ENCODE measurements at places on chromosomes 4 and X.

GRCh38 chrX:2657532-2658113, 33.5 kb upstream of the CD99 start:
- no peak for DNase-seq

GRCh38 chr4:98430708-98431403, 169.7 kb downstream of the RAP1GDS1 start:
- DNase-seq: no peak

- no peak for DNase-seq
Observed at GRCh38 chrX:14359727-14360126, 169.6 kb upstream of the GLRA2 start.

DNA sequence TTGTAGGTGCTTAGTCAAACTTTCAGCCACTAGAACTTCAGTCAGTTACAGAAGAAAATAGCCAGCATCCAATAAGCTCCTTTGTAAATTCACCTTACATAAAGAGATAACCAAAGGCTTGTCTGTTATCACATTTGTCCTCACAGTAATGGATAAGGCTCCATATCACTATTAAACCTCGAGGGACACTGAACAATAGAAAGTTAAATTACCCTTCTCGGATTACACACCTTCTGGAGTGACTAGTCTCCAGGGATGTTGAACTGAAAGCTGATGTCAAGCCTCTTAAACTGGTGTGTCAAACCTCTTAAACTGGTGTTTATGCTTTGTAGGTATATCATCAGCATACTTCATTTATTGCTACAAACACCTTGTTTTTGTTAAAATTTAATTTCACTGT, 639.0 kb downstream of the CENPC start:
- DNase-seq: no peak

Measured in activated effector memory CD4-positive, alpha-beta T cell treated with anti-CD3 and anti-CD28 coated beads, Interleukin-2, amount 50 U/mL, for 16 hours (primary cell).